WERI-Rb-1 (cell line): ENCODE measurements at places on chromosomes 5 and 9.

DNA sequence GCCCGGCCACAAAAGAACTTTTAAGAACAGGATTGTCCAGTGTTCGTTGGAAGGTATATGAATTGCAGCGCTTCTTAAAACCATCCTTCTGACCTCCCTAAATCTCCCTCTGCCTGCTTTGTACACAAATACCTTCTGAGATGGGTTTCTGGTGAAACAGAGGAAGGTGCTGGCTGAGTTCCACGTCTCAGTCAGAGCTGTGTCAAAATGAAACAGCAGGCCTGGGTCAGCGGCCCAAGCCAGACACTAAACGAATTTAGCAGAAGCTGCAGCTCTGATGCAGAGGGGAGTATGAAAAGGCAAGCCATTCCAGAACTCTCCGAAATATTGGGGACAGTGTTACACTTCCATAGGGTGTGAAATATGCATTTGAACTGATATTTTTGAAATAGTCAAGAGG lies 37.8 kb upstream of the CRB2 start:
- no peak for DNase-seq

DNA sequence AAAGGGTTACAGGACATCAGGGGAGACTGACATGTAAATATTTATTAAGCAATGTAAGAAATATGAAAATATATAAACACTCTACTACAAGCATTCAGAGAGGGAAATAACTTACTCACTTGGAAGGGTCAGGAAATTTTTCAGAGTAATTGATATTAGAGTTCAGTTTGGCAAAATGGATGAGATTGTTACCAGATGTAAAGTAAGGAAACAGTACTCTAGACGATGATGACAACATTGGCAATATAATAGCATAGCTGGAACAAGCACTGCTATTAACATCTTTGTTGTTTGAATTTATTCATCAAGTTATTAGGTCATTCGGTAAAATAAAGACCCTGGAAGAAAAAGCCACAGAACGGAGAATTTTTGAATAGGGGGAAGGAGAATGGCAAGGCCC lies 49.1 kb downstream of the GNA14 start:
- DNase-seq, result no peak

DNA sequence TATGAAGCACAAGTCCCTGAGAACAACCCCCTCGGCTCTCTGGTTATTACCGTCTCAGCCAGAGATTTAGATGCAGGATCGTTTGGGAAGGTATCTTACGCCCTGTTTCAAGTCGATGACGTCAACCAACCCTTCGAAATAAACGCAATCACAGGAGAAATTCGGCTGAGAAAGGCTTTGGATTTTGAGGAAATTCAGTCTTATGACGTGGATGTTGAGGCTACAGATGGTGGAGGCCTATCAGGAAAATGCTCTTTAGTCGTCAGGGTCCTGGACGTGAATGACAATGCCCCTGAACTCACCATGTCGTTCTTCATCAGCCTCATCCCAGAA lies 1.1 kb downstream of the PCDHB6 start:
- no peak for DNase-seq

DNA sequence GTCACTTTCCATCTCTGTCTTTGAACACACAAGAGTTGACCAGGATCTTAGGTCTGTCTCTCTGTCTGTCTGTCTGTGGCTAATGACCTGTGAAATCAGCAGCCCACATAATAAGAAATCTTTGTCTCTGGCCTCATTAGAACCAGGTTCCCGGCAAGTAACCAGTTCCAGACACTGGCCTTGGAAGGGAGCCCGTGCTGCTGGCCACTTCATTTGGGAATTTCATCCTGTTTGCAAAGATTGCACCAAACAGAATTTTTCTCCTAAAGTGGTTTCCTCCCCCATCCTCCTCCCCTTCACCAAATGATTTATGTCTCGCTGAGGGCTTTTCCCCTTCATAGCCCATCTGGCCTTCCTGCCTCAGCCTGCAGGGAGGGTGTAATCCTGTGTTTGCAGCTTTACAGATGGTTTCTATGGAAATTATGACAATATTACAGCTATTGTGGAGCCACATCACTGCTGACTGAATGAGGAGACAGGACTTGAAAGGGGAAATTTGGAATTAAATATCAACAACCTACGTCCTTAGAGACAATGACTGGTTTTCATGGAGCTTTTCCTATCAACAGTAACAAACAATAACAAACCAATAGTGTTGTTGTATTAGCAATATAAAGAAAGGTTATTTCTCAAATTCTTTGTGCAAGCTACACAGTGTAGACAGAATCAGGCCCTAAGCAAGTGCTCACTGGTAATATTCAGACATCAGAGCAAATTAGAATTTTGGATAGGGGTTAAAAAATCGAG lies 25.7 kb downstream of the DPYSL3 start:
- peak; percentile 87 for DNase-seq
